ENCODE measurements at places on chromosomes 5 and 9. TPM values are rescaled to one million over a fixed set of nuclear protein-coding genes. Genes with fewer than 3 reads are reported as not detected.

DNA sequence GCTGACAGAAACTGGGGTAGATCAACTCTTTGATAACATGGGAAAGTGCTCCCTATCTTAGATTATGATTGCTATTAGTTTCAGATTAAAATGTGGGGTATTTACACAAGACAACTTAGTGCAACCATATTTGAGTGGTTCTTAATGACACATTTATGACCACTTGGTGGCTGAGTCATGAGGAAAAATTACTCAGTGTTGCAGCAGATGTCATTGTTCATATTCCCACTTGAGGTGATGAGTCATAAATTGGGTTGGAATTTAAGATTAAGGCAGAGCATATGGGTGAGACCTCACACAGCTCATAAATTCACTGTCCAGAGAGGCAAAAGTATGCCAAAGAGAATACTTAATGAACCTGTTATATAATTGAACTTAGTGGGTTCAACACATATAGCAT, 408.3 kb downstream of the DMRT2 start:
- DNase-seq = no peak

DNA sequence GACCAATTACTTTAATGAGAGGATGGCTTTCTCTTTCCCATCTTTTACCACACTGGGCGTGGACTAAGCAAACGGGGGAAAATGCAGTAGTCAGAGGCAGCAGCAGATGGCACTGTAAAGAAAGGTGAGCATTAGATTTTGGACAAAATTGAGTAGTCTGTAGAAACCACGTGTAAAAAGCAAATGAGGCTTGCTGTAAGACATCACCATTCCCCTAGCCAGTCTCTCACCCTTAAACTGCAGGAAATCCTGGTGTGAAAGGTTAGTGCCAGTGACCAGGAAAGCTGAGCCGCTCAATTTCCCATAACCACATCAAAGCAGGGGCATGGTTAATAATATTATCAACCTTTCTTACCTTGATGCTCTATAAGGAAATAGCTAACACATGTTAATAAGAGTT, 31.8 kb downstream of the SPATA31C2 start:
- peak; percentile 36 for DNase-seq

DNA sequence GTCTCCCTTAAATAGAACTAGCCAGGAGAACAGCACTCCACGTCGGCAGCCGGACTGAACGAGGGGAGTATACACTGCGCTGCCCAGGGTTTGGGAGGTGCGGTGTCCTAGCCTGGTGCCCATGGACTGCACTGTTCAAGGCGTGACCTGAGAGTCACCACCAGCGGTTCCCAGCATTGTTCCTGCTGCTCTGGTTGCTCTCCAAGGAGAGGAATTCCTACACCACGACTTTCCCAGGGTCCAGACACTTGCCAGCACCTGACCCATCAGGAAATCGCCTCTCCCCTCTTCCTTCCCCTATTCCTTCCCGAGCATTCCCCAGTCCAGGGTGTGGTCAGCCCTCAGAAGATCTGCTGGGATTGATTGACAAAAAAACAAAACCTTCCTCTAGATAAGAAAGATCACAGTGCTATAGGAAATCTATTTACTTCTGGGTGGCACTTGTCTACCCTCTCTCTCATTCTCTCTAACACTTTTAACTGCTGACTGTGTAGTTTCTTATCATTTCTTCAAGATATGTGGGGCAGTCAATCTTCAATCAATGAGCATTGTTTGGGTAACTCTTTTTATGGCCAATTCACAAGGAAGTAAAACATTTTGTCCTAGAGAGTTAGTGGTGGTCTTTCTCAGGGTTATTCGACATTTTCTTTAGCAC, 297.8 kb upstream of the ACTBL2 start:
- DNase-seq = peak; percentile 25

- peak; percentile 59 for DNase-seq
Observed at GRCh38 chr9:26656003-26656870, 236.4 kb downstream of the CAAP1 start.

Gene SPINK7
- total RNA-seq = not detected

DNA sequence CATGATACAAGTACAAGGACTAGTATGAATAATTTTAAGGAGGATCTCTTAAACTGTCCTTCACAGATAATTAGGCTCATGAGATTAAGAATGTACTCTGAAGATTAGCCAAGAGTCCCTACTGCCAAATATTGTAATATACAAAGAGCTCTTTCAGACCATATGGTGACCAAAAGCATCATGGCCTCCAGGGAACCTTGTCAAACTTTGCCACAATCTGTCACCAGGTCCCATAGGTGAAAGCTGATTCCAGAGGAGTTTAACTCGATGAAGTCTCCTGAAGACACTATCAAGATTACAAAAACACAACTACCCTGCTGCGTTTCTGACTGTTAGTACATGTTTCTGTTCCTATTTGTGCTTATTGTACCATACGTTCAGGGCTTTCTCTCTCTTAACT, 395.4 kb upstream of the ITGA1 start:
- DNase-seq = no peak

DNA sequence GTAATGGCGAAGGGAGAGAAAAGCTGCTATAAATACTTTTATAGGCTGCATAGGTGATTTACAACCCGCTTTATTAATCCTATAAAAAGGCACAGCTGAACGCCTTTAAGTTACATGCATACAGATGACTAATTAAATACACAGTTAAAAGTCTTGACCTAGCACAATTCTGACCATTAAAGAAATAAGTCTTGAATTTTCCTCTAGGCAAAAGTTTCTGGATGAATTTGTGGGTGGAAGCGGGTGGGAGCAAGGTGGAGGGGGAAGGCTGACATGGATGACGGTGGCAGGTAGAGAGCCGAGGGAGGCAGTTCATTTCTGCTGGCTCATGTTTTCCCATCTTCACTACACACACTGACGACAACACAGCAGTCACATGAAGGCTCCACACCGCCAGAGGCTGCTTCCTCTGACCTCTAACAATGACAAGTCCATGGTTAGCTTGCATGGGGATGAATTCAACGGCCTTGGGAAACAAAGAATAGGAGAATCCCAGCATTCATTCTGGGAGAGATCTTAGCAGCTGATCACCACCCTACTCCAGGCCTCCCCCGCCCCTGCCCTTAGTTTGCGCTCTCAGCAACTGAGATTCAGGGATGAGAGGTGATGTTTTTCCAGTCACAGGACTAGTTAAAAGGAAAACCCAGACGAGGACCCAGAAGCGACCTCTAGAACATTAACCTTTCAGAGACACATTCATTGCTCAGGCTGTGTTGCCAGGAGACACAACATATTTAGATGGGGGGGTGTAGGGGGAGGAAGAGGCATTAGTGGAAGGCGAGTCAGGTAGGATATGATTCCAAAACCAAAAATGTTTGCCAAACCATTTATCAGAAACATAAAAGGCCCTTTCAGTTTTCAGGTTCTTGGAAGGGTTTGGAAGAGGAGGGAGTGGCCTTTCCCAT, 329.3 kb downstream of the PIK3R1 start:
- no peak for DNase-seq

Gene CER1
- 22.3 TPM for total RNA-seq

All from H9 (cell line).